ENCODE measurements at places on chromosomes 12 and 14. TPM values are rescaled to one million over a fixed set of nuclear protein-coding genes. Genes with fewer than 3 reads are reported as not detected.

Gene SERPINA9
- not detected for total RNA-seq

Gene TMEM233
- not detected for total RNA-seq

Gene SIRT4
- total RNA-seq, result 1.4 TPM

Gene CD163
- 827 TPM for total RNA-seq

Gene NRL
- total RNA-seq, result 1.2 TPM

Gene LPAR5
- 2.3 TPM for total RNA-seq

Gene MDM2
- total RNA-seq, result 77.9 TPM

Gene RNASE1
- total RNA-seq, result 999 TPM

Gene TMEM119
- 7.1 TPM for total RNA-seq

Gene KRT6C
- not detected for total RNA-seq
